Activated T-cell treated with anti-CD3 and anti-CD28 coated beads, Interleukin-2, amount 50 U/mL, for 4 hours (primary cell): ENCODE measurements at places on chromosomes 1 and 21. TPM values are rescaled to one million over a fixed set of nuclear protein-coding genes. Genes with fewer than 3 reads are reported as not detected.

The MSH4 gene
- 0.41 TPM for total RNA-seq

The OR11L1 gene
- total RNA-seq: not detected

The DCST2 gene
- total RNA-seq: 0.08 TPM

The OBSCN gene
- total RNA-seq: 6.3 TPM

The APOBEC4 gene
- not detected for total RNA-seq

The PLA2G5 gene
- total RNA-seq: not detected

The CLDN17 gene
- not detected for total RNA-seq

The SAMSN1 gene
- 54.0 TPM for total RNA-seq

The CHIA gene
- not detected for total RNA-seq

The FOXJ3 gene
- 47.8 TPM for total RNA-seq

The NMNAT2 gene
- not detected for total RNA-seq
